ENCODE measurements at places on chromosomes 6 and 20.

DNA sequence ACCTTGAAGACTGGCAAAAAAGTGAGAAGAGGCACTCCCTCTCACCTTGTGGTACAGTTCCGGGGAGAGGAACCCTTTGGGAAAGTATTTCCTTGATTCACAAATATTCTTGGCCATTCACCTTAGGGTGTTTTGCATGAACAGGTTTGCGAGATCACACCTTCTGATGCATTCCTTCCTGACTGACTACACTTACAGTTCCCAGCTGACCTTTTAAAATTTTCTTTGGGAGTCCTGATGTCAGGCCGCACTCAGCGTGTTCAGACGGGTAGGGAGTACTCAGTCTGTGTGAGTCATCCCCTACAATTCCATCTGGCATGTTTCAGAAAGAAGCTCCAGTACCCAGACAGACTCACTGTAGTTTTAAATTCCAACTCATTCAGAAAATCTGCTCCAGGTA lies 1.7 kb downstream of the ADGRF4 start:
- no peak for DNase-seq

DNA sequence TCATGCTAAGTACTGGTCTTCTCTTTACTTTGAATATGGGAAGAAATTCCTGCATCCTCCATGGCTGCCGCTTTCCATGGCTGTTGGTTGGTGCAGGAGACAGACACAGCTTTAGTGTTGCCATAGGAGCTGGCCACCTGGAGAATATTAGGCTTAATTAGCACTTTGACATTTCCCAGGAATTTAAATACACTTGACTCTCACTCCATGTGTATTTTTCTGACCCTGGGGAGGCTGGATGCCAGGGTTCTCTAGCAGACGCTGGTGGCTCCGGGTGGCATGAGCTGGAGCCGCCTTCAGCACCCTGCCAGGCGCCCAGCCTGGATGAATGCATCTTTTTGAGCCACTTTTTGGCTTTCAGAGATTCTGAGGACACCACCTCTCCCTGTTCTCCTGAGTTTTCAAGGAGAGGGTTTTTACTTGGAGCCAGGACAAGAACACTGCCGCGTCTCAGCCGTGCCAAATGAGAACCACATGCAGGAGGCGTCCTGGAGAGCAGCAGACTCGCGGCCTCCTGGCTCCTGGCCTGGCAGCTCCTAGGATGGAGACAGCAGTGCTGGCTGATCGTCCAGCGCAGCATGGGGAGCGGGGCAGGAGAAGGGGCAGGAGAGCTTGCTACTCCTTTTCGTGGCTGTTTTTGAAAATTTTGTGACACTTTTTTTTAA lies 258.8 kb downstream of the SMOC2 start:
- no peak for DNase-seq

GRCh38 chr20:53324816-53325215 lies 268.8 kb downstream of the ZNF217 start:
- DNase-seq, result no peak

GRCh38 chr6:44166591-44167184 lies 8.1 kb downstream of the CAPN11 start:
- no peak for DNase-seq

DNA sequence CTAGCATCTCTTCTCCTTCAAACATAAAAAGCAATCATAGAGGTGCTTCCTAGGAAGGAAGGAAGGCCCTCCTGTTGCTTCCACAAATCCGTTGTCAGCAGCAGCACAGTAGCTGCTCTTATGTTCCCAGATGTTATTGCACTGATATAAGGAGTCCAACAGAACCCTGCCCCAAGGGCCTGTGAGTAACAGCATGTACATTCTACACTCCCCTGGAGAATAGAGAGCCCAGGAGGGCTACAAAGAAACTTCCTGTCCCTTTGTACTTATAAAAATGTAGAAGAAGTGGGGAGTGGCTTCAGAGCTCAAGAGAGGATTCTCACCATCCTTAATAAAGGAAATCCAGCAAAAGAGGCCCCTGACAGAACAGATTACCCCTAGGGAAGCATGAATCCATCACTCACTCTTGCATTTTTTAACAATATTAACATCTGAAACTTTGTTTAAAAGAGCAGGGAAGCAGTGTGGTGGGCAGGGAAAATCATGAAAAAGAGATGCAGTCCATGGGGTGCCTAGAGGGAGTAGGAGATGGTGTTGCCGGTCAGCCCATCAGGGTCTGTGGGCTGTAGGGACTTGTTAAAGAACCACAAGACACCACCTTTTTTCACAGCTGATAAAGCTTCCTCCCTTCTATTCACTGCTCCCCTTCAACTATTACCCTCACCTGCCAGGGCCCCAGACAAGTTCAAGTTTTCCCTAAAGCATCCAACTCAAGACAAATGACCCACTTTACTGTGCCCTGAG lies 104.5 kb upstream of the ADGRF1 start:
- DNase-seq, result no peak

- no peak for DNase-seq
These were observed 99.2 kb downstream of the NOL4L start for GRCh38 chr20:32485770-32486478.

DNA sequence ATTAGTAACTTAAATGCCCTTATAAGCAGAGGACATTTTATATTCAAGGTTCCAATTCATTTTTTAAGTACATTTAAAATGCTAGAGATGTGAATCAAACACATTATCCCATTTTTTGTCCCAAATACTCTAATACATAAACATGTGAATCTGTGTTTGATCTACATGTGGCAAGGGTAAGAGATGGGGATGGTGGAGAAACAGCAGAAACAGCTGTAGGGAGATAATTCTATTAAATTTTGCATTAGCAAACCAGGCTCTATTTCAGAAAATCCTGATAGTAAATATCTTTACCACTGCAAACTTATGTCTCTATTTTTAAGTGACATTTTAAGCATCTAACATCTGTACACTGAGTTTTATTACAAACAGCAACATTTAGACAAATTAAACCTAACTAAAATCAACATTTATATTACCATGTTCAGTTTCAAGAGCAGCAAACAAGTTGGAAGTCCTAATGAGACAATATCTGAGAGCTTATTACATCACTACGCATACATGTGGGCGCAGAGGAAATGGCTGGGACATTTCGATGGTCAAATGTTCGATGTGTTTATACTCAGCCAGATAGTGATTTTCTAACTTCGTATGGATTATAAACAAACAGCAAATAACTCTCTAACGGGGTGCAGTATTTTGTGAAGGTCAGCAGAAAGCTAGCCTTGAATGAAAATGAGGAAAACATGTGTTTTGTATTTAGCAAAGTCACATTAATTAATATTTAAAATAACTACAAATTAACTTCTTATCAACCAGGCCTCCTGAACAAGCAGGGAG lies 165.1 kb downstream of the GJA1 start:
- DNase-seq, result no peak

DNA sequence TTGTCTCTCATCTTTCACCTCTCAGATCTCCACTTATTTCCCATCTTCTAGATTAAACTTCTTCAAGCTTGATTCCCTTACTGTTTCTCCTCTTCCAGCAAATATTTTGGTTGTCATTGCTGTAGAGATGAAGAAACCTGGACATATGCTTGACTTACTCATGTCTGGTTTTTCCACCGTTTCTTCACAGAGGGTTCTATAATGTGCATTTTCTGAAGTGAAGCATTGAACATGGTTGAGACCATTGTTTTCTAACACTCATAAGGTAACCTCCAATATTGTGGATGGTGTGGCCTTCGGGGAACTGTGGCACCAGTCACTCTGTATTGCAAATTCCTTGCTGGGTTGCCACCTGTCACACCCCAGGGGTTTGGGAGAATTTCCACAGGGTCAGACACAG lies 237.2 kb downstream of the PLCB1 start:
- DNase-seq, result no peak

DNA sequence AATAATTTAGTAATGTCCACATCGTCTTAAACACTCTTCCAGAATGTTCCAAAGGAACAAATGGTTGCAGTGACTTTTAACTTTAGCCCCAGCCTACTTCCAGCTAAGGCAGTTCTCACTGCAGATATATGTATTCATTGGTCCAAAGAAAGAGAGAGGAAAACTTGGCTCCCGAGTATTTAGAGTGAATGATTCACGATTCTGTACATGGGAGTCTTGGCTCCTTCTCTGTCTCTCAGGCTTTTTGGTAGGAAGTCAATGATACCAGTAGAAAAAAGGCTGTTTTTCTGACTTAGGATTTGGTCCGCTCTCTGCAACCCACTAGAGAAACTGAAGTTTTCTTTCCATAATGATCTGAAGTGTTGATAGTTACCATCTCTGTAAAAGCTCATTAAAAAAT lies 38.6 kb downstream of the E2F3 start:
- DNase-seq, result no peak

DNA sequence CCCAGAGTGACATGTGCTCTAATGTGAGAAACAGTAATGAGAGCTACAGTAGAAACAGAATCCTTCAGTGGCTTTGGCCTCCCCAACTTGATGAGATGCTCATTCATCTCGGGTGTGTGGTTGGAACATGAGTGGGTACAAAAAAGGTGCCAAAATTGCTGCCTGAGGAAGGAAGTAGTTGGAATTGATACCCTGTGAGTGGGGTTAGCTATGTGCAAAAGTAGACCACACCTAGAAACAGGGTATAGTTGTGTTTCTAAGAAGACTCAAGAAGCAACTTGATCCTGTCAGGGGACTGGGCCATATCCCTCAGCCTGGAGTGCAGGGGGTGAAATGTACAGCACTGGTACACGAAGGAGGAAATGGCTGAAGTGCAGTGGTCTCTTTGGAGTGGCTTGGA lies 206.4 kb upstream of the SUPT3H start:
- DNase-seq, result no peak

DNA sequence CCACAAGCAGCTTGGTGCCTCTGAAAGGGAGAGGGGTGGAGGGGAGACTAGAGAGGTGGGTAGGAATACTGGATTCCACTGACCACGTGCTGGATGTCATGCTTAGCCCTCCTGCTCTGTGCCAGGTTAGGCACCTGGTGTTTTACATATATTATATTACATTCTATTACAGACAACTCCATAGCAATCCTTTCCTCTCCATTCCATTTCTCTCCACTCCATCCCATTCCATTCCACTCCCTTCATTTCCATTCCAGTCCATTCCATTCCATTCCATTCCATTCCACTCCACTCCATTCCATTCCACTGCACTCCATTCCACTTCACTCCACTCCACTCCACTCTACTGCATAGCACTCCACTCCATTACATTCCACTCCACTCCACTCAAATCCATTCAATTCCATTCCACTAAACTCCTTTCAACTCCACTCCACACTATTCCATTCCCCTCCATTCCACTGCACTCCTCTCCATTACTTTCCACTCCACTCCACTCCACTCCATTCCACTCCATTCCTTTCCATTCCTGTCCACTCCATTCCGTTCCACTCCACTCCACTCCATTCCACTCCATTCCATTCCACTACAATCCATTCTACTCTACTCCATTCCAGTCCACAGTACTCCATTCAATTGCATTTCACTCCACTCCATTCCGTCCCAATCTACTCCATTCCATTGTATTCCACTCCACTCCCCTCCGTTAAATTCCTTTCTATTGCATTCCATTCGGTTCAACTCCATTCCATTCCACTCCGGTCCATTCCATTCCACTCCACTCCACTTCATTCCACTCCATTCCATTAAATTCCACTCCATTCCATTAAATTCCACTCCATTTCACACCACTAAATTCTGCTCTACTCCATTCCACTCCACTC lies 27.2 kb upstream of the DEFB125 start:
- no peak for DNase-seq

GRCh38 chr6:2396042-2396657 lies 150.7 kb upstream of the GMDS start:
- no peak for DNase-seq

DNA sequence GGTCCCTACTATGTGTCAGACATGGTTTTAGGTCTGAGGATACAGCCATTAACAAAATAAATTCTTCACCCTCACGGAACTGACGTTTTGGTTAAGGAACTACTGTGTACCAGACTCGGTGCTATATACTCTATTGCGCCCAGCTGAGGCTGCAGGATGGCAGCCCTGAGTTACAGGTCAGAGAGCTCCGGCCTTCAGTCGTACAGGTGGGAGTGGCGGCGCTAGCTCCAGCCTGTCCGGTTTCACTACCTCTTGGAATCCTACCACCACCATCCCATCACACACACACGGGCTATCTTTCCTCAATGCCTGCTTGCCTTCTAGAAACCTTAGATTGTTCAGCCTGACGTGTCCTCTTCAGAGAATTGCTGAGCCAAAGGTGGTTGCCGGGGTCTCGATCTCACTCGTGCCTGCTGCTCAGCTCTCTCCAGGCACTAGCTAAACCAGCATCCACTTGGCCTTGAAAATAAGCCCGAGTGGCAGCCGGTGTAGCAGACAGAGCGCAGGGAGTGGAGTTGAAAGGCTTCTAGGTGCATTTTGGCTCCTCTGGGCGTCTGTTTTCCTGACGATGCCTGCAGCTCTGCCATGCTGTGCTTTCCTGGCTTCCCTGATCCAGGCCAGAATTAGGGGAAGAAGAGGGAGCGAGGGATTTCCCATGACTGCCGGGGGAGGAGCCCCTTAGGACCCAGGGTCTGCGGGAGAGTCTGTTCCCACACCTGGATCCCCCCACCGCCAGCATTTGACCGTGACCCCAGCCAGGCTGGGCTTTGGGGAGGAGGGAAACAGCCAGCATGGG lies 1.1 kb upstream of the TCF15 start:
- DNase-seq, result no peak

- DNase-seq, result no peak
These were observed 613 bp upstream of the DLL1 start for GRCh38 chr6:170291271-170292110.

- no peak for DNase-seq
These were observed 5.6 kb downstream of the RPL10A start for GRCh38 chr6:35473850-35474130.

DNA sequence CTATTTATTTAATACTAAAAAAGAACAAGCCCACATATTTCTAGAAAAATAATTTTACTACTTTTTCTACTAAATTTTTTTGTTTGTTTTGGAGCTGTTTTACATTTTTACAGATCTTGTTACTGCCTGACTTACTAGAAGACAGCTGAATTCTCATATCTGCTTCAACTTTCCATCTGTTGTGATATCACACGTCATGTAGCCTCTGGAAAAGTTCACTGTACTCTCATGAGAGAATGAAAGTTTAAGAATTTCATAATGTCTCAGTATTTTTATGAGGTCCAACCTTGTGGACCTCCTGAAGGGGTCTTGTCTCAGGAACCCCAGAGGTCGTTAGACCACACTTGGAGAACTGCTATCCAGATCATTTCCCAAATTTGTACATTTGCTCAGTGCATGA lies 81.7 kb upstream of the MTHFD1L start:
- DNase-seq, result no peak

DNA sequence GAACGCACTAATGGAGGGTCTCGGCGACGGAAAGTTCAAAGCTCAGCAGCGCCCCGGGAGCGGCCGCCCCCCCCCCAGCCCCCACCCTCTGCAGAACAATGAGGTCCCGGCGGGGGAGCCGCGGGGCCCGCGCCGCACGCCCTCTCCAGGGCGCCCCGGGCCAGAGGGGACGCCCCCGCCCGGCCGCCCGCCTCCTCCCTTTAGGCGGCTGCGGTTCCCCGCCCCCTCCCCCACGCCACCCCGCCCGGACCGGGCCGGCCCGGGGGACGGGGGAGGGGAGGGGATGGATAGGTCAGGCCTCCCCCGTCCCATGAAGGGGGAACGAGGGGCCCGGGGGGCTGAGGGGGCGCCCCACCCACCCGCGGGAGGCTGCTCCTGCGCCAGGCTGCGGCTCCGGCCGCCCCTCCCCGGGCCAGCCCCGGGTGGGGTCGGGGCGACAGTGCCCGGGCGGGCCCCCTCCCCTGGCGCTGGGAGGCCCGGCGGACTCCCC lies 1.5 kb downstream of the NOL4L start:
- no peak for DNase-seq
